Cerebellar cortex (tissue), 1 donor: ENCODE measurements at places on chromosomes 1 and 21.

DNA sequence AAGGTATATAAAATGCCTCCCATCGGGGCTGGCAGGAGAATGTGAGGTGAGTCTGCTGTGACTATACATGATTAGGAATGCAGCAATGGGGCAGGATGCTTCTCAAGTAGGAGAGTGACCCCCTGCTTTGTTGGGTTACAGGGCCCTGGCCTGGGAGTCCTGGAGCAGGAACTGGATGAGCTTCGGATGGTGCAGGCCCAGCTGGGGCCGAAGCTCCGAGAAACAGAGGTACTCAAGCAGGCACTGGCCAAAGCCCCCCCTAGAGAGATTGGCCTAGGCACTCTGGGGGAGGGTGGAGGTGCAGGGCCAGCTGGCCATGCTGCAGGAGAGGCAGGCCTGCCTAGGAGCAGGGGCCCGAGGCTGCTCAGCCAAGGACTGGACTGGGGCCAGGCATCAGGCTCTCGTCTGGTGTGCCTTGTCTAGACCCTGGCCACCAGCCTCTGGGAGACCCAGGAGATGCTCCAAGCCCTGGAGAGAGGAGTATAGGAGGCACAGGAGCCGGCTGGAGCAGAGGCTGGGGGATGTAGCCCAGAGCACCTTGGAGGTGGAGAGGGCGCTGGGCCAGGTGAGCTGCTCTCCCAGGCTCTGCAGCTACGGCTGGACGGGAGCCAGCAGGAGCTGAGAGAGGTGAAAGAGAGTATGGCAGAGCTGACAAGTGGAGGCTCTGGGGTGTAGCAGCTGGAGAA, 32.8 kb upstream of the PKP1 start:
- DNase-seq: no peak

DNA sequence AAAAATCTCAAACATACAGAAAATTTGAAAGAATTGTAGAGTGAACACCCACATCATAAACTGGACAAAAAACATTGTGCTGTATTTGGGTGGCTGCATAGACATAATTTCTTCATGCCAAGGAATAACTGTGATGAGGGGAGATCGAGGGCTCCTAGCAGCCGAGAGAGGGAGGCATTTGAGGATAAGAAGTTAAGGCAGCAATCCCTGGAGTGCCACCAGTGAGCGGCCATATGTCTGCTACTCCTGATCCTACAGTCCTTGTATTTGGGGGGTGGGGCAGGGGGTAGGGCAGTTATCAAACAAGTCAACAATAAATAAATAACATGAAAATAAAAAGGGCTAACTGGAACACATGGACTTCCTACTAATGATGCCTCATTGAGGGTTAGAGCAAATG, 54.5 kb downstream of the ATP5PO start:
- no peak for DNase-seq

DNA sequence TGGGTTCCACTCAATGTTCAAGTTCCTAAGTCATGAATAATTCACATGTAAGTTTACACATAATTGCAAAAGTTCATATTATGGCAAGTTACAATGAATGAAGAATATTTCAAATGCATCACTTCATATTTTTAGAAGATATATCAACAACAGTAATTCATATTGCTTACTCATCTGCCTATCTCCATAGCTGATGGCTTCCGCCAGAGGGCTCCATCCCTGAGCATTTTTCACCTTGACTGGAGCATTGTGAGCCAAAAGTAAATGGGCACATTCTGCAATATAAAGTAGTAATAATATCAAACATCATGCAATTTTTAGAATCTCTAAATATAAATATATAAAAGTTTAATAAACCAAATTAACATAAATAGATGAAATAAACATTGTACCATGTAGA, 29.8 kb downstream of the ANKRD13C start:
- DNase-seq: no peak

DNA sequence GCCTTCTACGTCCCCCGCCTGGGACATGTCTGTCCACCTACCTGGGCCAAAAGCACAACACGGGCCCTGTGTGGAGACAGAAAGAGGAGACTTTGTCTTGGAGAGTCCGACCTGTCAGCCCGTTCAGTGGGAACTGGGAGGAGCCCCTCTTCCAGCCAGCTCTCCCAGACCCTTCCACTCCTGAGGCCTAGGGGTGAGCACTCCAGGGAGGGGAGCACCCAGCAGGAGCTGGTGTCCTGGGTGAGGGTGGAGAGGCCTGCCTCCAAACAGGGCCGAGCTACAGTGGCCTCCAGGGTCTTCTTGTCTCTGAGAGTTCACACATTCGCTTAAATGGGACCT, 546 bp downstream of the SPOCD1 start:
- DNase-seq: no peak
